Renal cortex interstitium (tissue), 15 donors: ENCODE measurements at places on chromosomes 3 and 15. TPM values are rescaled to one million over a fixed set of nuclear protein-coding genes. Genes with fewer than 3 reads are reported as not detected.
A peak's percentile ranks its signal among the peaks of the same experiment; 100 is the strongest.

DNA sequence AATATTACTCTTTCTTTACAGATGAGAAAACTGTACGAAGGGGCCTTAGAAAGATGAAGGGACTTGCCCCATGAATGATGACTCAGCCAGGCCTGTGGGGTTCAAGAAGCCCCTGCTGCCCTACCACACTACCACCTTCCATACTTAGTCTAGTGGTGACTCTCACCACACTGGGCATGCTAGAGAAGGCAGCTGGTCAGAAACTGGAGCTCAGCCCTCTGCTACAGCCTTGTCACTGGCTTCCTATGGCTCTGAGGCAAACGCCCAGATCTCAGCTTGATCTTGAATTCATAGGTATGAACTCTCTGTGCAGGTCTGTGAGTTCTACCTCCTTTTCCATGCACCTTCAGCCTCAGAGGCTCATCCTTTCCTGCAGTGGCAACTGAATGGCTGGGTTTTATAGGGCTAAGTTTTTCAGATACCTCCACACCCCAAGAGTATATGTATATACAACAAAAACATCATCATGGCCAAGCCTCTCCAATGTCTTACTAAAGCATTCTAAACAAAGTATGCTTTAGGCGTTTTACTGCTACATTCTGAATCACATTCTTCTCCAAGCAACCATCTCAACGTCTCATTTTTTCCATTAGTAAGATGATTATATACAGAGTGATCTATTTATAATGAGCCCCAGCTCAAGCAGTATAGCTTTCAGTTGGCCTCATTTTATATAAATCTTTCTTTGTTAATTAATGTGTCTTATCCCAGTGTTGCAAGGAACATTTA, 234.1 kb downstream of the GREM1 start:
- no peak for DNase-seq

The CMTM8 gene
- polyA plus RNA-seq = 12.5 TPM

The ADAMTSL3 gene
- 3.2 TPM for polyA plus RNA-seq

The SLC2A2 gene
- polyA plus RNA-seq = 11.7 TPM

- DNase-seq = no peak
These were observed 585 bp downstream of the CSK start for GRCh38 chr15:74782259-74783071.

GRCh38 chr3:186589856-186590579, 19.5 kb downstream of the DNAJB11 start:
- DNase-seq = no peak

DNA sequence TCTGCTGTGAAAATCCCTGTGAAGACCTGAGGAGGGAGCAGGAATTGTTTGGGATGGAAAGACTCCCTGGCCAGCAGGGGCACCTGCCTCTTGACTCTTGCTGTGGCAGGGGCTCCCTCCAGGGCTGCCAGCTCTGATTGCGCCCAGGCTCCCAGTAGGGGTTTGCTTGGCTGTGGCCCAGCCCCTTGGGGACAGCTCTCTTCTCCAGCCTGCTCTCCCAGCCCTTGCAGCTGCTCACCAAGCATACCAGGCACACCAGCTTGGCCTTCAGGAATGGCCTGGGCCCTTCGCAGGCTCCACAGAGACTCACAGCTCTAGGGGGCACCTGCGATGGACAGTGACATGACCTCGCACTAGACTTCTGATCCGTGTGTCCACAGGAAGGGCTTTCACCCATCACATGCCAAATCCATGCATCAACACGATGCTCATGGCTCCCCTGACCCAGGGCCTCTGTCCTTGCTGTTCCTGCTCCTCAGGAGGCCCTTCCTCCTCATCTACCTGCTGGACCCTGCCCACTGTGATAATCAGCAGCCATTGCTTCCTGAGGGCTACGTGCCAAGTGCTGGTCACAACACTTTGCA, 61.8 kb downstream of the SCN5A start:
- no peak for DNase-seq

DNA sequence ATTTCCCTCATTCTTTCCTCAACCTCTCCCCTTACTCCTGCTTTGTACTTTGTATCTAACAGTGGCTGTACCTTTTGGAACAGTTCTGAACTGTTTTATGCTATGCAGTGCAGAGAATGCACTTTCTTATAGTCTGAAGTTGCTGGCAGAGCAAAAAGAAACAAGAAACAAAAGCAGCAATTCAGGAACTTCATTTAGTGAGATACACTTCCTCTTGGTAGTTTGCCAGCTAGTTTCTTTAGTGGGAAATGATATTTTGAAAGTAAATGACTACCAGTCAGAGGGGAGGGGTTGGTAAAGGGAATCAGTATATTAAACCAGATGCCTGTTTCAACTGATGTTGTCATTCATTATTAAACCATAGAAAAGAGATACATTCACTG, 55.0 kb upstream of the CHD2 start:
- DNase-seq = peak; percentile 55
